ENCODE measurements at places on chromosomes 11 and 22.

DNA sequence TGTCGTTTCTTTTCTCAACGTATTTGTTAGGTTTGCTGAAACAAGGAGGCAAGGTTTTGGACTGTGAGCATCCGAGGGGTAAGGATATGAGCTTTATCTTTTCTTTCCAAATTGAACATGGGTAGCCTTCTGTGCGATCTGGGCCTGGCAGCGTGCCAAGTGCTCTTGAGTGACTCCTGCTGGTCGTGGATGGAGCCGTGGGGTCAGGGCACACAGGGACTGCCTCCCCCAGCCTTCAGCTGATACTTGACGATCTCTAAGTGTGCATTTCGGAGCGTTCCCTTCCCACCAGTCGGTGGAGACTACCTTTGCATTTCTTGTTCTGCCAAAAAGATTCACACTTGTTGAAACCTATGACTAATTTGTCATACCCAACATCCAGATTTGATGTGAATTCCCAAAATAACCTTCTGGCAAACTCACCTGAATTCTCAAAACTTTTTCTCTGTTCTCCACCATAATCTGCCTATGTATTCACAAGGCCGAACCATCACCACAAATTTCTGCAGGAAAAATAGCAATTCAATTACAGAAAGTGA is 40.1 kb upstream of the CLMP start:
- no peak for DNase-seq

DNA sequence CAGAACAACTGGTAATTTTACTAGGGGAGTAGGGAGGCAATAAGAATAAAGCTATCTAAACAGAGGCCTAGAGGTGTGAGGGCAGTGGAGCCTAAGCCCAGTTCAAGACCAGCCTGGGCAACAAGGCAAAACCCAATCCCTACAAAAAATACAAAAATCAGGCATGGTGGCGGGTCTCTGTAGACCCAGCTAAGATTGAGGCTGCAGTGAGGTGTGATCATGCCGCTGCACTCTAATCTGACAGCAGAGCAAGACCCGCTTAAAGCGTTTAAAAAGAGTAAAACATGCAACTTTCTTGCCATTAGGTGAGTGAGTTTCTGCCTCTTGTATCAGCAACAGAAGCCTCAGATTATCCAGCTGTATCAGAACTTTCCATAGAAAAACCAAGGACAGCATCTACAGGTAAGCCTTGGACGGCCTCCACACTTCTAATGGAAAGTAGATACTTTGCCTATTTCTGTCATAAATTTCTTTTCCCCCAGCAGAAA is 12.1 kb downstream of the TAF1D start:
- no peak for DNase-seq

- DNase-seq = no peak
Observed at GRCh38 chr11:115872416-115872815, 368.2 kb upstream of the CADM1 start.

DNA sequence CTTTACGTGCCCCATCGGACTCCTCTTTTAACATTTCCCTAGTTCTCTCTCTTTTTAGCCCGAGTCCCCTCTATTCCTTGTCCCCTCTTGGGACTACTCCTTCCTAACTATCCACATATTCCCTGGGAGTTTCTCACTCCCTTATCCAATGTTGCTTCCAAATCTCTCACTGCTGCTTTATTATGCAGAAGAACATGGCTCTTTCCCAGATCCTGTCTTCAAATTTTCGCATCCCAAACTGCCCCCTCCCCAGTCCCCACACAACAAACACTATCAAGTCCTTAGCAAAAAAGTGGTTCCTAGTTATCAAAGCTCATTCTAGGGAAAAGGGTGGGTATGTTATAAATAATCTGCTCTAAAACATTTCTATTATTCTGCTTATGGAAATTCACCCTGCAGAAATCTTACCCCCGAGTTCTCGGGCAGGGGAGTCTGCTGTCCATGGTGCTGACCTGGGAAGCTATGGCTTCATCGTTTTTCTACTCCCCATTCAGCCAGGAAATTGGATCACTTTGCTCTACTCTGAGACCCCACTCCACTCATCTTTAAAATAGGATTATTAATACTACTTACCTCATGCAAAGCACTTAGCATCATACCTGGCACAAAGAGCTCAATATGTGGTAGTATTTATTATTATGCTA is 393.5 kb downstream of the BUD13 start:
- no peak for DNase-seq

- DNase-seq = no peak
Observed at GRCh38 chr11:88275636-88276035, 61.9 kb downstream of the CTSC start.

- DNase-seq = no peak
Observed at GRCh38 chr11:58178444-58178843, 10.4 kb upstream of the OR9Q2 start.

Measured in epithelial cell of prostate (primary cell).